ENCODE measurements at places on chromosomes 16 and 17.

- no peak for DNase-seq
Observed at GRCh38 chr17:16459855-16460550, 32.0 kb downstream of the LRRC75A start.

- DNase-seq, result no peak
Observed at GRCh38 chr17:19482576-19482975, 51.1 kb upstream of the SLC47A1 start.

GRCh38 chr16:49204191-49204590, 77.4 kb downstream of the CBLN1 start:
- no peak for DNase-seq

DNA sequence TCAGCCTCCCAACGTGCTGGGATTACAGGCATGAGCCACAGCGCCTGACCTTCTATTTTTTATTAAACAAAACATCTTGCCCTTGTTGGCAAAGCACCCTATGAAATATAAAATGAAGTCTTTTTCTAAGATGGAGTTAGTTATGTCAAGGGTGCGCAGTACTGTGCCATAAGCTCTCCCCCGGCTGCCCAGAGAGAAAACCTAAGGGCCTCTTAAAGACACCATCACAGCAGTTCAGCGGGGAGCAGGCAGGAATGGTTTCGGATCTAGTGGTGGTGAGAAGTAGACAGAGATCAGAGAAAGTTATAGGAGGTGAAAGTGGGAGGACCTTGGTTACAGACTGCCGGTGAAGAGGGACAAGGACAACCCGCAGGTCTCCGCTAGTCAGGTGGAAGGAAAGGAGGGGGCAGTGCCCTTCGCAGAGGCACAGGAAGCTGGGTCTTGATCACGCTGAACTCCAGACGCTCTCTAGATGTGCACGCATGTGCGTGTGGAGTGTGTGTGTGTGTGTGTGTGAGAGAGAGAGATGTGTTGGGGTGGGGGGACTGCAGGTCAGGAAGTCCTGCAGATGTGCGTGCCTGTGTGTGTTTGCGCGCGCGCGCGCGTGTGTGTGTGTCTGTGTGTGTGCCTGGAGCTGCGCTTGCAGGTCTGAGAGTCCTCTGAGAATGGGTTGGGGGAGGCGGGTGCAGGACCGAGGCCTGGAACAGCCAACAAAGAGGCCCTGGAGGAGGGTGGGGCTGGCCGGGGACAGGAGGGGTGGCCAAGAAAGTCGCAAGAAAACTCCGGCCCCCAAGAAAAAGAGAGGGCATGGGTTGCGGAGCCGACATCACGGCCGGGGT, 748 bp upstream of the CMTM3 start:
- no peak for DNase-seq

DNA sequence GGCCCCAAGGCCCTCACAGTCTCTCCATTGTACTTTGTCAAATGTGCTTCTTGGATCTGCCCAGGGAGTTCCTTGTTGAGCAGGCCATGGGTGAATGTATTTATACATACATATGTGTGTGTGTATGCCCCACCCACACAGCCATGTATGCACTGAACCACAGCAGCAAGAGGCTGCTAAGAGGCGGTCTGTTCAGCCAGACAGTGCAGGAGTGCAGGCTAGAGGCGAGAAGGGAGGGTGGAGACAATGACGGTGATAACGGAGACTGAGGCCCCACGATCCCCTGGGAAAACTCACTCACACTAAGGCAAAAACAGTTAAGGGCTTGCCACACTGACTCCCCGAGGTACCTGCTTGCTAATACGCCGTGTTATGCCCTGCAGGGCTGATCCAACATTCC, 151.0 kb upstream of the CDC42EP4 start:
- DNase-seq, result no peak

DNA sequence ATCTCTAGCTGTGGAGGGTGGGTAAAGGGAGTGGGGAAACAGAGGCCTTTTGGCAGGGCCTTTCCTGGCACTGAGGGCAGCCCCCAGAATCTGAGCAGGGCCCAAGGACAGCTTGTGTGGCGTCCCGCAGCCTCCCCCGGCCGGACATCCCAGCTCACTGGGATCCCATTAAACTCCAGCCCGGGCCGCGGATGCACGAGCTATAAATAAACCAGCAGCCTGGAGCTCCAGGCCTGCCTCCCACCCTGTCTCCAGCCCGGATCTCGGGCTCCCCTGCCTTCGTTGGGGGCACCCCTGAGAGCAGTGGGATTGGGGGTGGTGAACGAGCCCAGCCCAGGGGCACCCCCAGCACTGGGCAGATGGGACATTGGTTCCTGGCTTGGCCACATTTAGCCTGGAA, 13.8 kb upstream of the AATK start:
- no peak for DNase-seq

- DNase-seq, result no peak
Observed at GRCh38 chr17:20852239-20852989, 190.4 kb downstream of the USP22 start.

DNA sequence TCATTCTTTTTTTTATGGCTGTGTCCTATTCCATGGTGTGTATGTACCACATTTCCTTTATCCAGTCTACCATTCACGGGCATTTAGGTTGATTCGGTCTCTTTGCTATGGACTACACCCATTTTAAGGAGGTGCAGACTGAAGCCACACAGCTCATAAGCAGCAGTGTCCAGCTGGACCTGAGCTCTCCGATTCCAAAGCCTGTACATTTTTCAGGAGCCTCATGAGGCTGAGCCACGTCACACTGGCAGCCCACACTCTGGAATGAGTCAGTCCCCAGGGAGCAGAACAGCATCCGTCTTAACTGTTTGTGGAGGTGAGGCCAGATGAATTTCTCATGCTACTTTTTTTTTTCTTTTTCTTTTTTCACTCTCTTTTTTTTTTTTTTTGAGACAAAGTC, 116.1 kb downstream of the C16orf95 start:
- no peak for DNase-seq

GRCh38 chr17:78225088-78225865, 6.2 kb upstream of the TMEM235 start:
- DNase-seq, result no peak

DNA sequence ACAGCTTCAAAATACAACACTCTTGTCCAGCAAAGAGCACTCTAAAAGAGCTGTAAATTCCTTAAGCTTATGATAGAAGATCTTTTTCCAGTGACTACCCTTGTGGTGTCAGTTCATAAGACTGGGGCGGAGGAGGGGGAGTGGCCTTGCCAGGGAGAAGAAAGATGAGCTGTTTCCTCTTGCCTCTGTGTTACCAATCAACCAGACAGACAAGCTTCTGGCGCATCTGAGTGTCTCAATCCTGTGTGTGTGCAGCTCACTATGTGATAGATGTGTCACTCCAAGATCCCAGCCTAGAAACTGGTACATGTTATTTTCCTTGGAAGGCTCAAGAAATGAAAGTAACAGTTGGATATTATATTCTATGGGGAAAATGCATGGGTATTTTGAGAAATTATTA, 167.4 kb upstream of the CACNG3 start:
- no peak for DNase-seq

- DNase-seq, result no peak
Observed at GRCh38 chr16:30664616-30665109, 6.4 kb downstream of the FBRS start.

DNA sequence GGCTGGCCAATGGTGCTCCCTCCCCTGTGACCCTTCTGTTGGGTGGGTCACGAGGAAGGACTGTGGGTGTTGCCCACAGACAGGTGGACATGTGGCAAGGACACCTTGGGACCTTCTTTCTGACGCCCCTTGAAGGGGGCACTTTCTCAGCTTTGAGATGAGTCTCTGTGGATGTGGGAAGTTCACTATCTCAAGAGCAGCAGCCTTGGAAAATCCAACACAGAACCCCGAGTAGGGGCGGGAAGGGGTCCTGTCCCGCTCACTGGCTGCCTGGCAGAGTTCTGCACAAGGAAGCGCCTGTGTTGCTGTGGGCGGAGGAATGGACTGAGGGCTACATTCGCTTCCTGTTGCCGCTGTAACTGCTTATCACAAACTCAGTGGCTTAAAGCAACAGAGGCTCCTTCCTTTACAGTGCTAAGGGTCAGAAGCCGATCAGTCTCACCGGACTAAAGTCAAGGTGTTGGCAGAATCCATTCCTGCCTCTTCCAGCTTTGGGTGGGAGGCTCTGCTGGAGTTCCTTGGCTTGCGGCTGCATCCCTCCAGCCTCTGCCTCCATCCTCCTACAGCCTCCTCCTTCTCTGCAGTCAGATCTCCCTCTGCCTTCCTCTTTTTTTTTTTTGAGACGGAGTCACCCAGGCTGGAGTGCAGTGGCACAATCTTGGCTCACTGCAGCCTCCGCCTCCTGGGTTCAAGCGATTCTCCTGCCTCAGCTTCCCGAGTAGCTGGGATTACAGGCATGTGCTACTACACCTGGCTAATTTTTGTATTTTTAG, 305.2 kb downstream of the SEC14L1 start:
- no peak for DNase-seq

- no peak for DNase-seq
Observed at GRCh38 chr17:80317706-80317980, 57.0 kb downstream of the RNF213 start.

DNA sequence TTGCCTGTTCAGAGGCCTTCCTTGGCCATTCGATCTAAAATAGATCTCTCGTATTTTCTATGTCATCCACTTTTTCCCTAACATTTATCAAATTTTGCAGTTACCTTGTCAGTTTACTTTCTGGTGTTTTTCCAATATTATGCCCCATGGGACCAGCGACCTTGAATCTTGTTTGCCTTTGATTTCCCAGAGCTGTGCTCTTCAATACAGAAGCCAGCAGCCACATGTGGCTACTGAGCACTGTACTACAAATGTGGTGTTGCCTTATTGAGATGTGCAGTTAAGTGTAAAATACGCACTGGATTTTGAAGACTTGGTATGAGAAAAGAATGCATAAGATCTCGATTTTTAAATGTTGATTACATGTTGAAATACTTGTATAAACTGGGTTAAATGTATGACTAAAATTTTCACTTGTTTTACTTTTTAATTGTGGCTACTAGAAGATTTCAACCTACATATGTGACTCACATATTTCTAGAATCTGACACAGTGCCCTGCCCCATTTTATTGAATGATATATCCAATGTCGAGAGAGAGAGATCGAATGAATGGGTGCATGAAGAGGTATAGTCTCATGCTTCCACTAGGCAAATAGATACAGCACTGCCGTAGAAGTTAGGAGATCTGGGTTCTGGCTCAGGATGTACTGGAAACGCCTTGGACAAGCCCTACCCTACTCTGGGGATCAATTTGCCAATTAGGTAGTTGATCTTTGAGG, 824 bp upstream of the PSME3 start:
- no peak for DNase-seq

DNA sequence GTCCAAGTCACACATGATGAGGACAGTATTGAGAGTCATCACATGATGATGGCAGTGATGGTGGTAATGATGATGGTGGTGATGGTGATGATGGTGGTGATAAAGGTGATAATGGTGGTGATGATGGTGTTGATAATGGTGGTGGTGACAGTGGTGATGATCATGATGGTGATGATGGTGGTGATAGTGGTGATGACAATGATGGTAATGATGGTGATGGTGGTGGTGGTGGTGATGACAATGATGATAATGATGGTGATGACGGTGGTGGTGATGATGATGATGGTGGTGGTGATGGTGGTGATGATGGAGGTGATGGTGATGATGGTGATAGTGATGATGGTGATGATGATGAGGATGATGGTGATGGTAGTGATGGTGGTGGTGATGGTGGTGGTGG, 190.2 kb upstream of the ZNF469 start:
- no peak for DNase-seq

DNA sequence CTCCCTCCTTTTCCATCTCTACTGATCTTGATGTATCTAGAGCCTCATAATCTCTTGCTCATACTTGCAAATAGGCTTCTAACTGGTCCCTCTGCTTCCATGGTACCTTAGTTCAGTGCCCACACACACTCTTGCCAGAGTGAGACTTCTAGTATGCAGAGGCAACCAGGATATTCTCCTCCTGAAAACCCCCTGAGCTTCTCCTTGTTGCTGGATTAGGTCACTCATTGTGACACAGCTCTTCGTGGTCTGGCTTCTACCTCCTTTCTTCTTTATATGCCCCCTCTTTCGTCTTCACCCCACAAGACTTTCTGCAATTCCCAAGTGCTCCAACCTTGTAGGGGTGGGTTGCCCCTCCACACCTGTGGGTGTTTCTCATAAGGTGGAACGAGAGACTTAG, 2.5 kb upstream of the FAM20A start:
- DNase-seq, result no peak

DNA sequence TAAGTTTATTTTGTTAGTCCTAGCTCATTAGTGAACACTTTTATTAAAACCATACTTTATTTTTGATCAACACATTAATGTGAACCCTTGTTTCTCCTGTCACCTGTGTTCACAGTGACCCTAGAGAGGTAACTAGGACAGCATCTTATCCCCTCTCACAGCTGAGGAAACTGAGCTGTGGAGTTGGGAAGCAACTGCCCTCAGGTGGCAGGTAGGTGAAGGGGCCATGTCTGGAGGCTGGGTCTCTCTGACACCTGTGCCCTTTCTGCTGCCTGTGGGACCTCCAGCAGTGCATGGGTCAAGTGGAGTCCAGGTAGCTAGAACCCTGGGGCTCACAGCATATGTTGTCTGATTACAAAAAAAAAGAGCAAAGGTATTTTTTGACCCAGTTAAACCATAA, 22.9 kb upstream of the SLC12A3 start:
- no peak for DNase-seq

- no peak for DNase-seq
Observed at GRCh38 chr17:78231991-78232858, 794 bp downstream of the TMEM235 start.

DNA sequence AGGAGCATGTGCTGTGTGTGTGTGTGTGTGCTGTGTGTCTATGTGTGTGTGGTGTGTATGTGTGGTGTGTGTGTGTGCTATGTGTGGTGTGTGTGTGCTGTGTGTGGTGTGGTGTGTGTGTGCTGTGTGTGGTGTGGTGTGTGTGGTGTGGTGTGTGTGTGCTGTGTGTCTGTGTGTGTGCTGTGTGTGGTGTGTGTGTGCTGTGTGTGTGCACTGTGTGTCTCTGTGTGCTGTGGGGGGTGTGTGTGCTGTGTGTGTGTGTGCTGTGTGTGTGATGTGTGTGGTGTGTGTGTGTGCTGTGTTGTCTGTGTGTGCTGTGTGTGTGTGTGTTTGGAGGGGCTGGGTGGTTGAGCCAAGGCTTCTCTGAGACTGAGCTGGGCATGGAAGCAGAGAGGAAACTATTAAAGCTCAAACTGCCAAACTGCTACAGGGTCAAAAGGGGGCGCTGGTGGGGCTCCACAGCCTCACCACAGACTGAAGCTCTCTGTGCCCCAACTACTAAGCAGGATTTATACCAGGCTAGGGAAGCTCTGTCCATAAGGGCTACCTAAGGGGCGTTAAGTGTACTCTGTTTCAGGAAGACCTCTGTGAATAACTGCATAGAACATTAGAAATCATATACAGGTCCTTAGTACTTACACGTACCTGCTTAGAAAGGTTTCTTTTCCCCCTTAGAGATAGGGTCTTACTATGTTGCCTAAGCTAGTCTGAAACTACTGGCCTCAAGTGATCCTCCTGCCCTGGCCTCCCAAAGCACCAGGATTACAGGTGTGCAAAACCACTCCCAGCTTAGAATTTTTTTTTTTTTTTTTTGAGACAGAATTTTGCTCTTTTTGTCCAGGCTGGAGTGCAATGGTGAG, 27.8 kb upstream of the GHDC start:
- peak; percentile 14 for DNase-seq

- DNase-seq, result no peak
Observed at GRCh38 chr16:12546918-12547607, 256.6 kb downstream of the CPPED1 start.
